ENCODE measurements at places on chromosomes 5 and 9.

DNA sequence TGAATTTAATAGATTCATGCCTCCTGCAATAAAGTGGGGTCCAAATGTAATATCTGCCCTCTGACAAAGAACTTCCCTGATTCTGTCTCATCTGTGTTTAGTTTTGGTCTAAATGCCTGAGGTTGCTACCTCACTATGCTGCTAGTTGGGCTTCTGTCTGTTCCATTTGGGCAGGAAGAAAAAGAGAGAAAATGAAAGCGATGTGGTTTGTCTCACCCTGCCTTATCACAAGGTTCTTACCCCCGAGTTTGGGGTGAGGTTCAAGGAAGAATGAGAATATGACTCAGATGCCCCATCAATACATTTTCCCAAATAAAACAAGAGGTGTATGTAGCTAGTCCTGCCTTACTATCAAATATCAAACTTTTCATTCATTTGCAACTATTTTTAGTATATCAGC is 132.1 kb upstream of the MTAP start:
- no peak for DNase-seq

GRCh38 chr5:150851039-150851438 is 4.7 kb downstream of the IRGM start:
- peak; percentile 11 for DNase-seq

GRCh38 chr5:30287890-30288289 is 905.6 kb upstream of the CDH6 start:
- DNase-seq, result no peak

GRCh38 chr5:115432691-115433090 is 111.9 kb downstream of the FEM1C start:
- DNase-seq, result no peak

GRCh38 chr9:94706922-94707321 is 19.6 kb upstream of the AOPEP start:
- DNase-seq, result peak; percentile 41

- no peak for DNase-seq
Measured at GRCh38 chr5:92581690-92582089, 999.3 kb downstream of the NR2F1-AS1 start.

DNA sequence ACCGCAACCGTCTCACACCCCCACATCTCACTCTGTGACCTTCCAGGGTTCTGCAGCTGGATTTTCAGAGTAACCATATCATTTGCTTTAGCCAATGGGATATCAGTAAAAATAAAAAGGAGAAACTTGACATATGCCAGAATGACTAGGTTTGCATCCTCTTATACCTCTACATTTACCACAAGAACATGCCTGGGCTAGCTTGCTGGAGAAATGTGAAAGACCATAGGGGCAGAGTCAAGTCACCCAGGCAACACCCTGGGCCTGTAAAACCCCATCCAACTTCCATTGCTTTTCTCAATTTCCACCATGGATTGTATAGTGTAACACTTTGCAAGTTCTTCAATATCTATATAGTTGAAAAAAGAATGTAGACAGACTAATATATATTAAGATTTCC is 731.1 kb downstream of the PTPRD start:
- DNase-seq, result peak; percentile 76

DNA sequence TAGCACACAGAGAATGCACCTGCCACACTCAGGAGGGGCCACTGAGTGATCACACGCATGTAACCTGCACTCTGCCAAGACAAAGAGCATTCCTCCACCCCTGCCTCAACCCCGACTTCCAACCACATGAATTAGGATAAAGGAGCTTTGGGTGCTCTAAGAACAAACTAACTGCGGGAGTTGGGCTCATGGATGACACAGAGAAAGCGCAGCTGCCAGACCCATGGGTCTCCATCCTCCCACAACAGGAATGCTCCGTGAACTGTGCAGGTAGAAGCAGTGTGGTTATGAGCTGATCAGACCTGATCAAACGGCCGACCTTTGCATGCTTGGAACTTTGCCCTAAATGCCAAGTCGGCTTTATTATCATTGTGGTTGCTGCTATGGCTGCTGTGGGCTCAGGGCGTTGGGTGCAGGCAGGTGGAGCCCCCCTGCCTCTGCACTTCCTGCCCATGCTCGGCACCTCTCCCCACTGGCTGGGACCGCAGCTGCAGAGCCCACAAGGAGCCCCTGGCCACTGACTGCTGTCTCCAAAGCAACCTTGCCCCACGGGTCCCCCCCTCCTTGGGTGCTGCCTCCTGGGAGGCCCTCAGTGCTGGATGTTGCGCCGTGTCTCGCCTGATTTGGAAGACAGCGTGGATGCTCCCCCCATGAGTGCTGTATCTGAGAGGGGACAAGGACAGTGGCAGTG is 2.6 kb upstream of the SLC6A3 start:
- no peak for DNase-seq

GRCh38 chr5:60287174-60287771 is 393.7 kb upstream of the PDE4D start:
- DNase-seq, result peak; percentile 85

DNA sequence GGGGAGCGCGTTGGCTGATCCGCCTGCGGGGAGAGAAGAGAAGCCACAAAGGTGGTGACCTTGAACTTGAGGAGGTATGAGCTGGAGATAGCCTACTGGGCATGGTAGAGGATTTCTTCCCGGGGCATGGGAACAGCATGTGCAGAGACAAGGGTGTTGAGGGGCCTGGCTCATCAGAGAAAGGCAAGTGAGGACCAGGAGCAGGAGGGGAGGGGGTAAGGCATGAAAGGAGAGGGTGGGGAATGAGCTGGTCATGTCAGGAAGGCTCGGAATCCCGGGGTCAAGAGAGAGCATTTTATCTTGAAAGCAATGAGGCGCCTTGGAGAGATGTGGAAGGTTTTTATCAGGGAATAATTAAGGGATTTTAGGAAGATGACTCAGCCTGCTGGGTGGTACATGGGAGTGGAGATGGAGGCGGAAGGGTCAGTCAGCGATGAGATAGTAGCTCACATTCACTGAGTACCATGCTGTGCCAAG is 121.1 kb downstream of the LHX2 start:
- DNase-seq, result no peak

DNA sequence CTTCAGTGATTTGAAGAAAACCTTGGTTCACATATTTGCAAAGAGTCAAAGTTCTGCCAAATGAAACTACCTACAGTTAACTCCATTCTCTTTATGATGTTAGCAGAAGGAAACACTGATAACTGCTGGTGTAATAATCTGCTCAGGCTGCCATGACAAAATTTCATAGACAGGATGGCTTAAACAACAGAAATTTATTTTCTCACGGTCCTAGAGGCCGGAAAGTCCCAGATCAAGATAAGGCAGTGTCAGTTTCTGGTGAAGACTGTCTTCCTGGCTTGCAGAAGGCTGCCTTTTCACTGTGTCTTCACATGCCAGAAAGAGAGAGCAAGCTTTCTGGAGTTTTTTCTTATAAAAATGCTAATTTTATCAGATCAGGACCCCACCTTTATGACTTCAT is 102.4 kb upstream of the PARP8 start:
- DNase-seq, result no peak

- DNase-seq, result no peak
Measured at GRCh38 chr9:109865521-109865920, 85.5 kb downstream of the PALM2AKAP2 start.

DNA sequence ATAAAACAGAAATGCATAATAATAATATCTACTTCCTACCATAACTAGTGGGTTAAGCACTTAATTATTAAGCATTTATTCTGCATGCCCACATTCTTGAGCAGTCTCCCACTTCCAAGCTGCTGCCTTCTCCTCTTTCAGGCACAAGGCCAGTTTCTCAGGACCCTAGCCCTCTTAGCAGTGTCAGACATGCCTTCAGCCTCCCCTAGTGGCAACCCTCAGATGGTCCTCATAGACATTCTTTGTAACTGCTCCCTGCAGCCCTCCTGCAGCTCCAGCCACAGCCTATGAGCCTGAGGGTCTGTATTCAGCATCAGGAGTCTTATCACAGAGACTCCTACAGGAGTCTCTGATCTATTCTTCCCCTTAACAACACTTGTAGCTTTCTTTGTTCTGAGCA is 3.9 kb downstream of the IL9 start:
- DNase-seq, result no peak

DNA sequence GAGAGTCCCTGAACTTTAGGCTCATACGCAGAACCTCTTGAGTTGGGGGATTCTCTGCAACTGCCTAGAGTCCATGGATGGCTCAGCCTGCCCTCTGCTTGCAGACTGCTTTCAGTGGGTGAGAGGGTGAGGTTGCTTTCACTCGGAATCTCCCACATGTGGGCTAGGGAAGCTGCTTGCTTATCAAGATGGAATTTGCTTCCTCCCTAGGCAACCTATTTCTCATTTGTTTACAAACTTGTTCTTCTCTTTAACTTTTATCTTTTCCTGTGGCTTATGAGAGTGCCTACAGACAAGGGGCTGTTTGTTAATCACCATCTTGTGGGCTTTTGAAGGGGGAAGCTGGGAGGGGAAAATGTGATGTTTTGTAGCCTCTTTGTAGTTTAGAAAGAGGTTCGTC is 10.0 kb downstream of the TLE4 start:
- DNase-seq, result peak; percentile 79

GRCh38 chr9:85344901-85345300 is 396.9 kb downstream of the AGTPBP1 start:
- DNase-seq, result peak; percentile 45

DNA sequence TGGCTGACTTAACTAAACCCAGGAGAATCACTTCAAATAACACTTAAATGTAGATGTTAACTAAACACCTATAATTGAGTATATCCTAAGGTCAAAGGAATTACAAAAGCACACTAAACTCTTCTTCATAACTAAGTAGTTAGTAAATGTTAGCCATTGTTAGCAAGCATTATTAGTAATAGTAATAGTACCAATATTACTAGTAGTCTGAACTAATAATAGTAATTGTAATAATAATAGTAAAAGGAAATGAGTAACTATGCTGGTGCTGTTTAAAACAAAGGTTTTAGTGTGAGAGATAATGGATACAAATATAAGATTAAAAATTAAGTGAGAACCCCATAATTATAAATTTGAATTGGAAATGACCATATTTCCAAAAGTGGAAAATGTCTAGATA is 641.9 kb upstream of the RORB start:
- no peak for DNase-seq

DNA sequence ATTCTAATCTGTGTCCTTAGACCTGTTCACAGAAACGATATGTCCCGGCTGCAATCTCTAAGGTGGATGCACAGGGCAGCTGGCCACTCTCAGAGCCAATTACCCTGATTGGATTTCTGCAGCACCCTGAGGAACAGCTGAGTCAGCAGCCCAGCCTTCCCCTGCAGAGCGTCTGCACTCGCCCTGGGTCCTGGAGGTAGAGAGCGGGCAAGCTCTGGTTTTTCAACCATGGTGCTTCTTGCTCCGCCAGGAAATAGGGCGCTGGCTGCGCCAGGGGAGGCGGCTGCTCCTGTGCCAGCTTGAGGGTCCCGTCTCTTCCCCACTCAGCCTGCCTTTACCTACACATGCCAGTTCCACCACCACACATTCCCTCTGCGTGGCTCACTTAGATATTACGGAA is 19.2 kb downstream of the NDUFS6 start:
- DNase-seq, result no peak

DNA sequence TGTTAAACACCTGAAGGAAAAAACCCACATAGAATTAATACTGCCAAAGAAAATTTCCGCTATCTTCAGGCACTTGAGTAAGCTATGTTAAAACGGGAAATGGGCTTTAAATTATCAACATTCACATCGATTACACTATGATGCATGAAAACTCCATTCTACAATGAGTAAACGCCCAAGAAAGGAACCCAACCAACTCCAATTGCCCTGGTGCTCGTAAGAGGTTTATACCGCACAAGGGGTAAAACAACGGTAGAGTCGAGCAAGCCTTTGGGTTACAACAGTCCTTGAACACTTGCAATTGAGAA is 1.0 kb downstream of the AGTPBP1 start:
- DNase-seq, result no peak

GRCh38 chr9:89806371-89807100 is 201.7 kb downstream of the GADD45G start:
- no peak for DNase-seq

- no peak for DNase-seq
Measured at GRCh38 chr5:118614731-118615456, 373.5 kb downstream of the DTWD2 start.

DNA sequence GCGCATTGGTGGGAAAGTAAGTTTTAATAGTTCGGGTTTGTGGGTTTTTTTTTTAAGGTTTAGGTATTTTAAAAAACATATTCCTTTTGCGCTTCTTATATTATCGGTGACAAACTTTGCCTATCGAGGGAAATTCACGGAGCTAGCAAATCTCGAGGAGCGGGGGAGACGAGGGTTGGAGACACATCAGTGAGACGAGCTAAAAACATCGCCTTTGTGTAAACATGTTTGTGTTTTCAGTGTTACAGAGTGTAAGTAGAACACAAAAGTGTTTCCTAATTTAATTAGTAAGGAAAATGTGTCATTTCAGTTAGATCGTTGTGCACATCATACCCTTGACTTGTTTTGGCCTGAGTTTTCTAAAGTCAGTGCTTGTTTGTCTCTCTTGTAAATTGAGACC is 945 bp downstream of the BTF3 start:
- no peak for DNase-seq

GRCh38 chr5:76626738-76627137 is 3.5 kb upstream of the F2RL2 start:
- DNase-seq, result no peak

DNA sequence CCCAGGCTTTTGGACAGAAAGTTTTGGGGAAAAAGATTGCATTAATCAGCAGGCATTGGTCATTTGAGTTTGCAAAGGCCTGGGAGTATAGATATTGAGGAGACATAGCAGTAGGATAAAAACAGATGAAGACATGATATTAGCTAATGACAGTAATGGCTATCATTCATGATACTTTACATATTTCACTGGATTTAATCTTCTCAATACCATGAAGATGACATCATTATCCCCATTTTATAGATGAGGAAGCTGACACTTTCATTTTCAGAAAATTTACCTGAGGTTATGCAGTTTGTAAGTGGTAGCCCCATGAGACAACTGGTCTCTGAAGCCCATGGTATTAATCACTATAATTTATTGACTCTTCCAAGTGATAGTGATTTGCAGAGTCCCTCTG is 23.0 kb downstream of the GLRA1 start:
- no peak for DNase-seq

GRCh38 chr5:64869419-64869818 is 100.7 kb downstream of the CWC27 start:
- peak; percentile 59 for DNase-seq

DNA sequence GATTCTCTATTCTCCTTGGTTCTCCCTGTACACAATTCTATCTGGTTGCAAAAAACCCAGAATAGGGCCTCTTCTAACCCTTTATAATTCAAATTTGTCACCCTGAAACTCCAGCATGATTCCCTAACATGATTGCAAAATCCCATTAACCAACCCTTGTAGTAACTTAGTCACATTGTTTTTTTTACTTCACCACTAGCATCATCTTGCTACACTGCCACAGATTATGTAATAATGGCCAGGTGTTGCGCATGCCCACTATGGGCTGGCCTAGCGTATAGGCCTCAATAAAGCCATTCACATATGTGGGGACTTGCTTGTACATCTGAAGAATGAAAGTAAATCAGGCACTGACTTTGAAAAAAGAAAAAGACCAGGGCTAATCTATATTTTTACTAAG is 25.7 kb downstream of the FAM170A start:
- peak; percentile 93 for DNase-seq

- DNase-seq, result no peak
Measured at GRCh38 chr5:14712666-14713065, 48.1 kb downstream of the OTULIN start.
